ENCODE measurements at places on chromosomes 1 and 21. TPM values are rescaled to one million over a fixed set of nuclear protein-coding genes. Genes with fewer than 3 reads are reported as not detected.

Gene PGLYRP4
- total RNA-seq = not detected

- no peak for DNase-seq
Measured at GRCh38 chr1:30414086-30414850, 309.1 kb downstream of the MATN1 start.

- peak; percentile 38 for DNase-seq
Measured at GRCh38 chr1:209041927-209042326, 541.6 kb upstream of the CAMK1G start.

Gene IL19
- total RNA-seq = not detected

Gene FTCD
- not detected for total RNA-seq
